ENCODE measurements at places on chromosomes 1 and 21.

- DNase-seq, result peak; percentile 63
Measured at GRCh38 chr1:240946926-240947325, 335.0 kb upstream of the GREM2 start.

- DNase-seq, result peak; percentile 94
Measured at GRCh38 chr1:67561704-67562113, 123.3 kb upstream of the GADD45A start.

DNA sequence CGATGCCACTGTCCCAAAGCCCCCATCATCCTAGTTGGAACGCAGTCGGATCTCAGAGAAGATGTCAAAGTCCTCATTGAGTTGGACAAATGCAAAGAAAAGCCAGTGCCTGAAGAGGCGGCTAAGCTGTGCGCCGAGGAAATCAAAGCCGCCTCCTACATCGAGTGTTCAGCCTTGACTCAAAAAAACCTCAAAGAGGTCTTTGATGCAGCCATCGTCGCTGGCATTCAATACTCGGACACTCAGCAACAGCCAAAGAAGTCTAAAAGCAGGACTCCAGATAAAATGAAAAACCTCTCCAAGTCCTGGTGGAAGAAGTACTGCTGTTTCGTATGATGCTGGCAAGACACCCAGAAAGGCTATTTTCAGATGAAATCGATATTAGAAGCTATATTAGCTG is 8.1 kb downstream of the RHOU start:
- no peak for DNase-seq

GRCh38 chr1:25561421-25562100 is 18.2 kb downstream of the LDLRAP1 start:
- no peak for DNase-seq

DNA sequence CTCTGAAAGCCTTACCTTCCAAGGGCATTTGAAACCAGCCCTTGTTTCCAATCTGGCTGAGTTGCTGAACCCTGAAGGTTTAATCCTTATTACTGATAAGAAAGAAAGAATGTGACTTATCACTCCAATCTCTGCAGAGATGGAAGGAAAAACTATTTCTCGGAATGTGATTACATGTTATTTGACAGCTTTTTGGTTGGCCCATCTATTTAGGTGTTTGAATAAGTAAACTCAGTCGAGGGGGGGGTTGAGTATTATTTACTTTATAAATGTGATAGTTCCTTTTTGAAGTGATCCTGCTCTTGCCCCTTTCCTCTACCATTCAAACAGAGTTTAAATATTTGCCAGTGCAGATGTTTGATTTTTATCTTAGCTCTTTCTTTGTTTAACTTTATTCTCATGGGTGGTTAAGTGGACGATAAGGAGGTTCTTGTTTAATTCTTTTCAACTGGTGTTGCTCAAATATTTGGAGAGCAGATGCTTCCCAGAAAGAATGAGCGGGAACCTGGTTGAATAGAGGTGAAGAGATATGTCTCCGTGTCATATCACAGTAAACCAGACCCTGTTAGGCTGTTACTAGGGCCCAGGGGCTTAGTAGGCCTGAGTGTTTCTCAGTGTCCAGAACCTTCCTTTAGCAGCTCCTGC is 126.1 kb downstream of the CACHD1 start:
- DNase-seq, result no peak

- no peak for DNase-seq
Measured at GRCh38 chr1:79791488-79792218, 785.1 kb upstream of the ADGRL4 start.

DNA sequence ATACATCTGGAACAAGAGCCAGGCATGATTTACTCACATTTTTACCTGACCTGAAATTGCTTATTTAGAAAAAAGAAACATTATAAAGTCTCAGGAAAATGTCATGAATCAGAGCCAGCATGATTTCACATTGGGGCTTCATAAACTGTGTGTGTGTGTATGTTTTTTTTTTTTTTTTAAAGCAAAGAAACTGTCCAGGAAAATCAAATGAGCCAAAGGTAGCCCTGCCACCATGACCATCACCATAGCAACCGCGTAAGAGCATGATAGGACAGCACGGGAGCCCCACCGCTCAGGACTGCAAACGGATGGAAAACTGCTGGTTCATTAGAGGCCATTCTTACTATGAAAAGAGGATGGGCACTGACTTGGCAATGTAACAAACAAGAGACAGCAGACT is 139.2 kb downstream of the NTMT2 start:
- peak; percentile 29 for DNase-seq

DNA sequence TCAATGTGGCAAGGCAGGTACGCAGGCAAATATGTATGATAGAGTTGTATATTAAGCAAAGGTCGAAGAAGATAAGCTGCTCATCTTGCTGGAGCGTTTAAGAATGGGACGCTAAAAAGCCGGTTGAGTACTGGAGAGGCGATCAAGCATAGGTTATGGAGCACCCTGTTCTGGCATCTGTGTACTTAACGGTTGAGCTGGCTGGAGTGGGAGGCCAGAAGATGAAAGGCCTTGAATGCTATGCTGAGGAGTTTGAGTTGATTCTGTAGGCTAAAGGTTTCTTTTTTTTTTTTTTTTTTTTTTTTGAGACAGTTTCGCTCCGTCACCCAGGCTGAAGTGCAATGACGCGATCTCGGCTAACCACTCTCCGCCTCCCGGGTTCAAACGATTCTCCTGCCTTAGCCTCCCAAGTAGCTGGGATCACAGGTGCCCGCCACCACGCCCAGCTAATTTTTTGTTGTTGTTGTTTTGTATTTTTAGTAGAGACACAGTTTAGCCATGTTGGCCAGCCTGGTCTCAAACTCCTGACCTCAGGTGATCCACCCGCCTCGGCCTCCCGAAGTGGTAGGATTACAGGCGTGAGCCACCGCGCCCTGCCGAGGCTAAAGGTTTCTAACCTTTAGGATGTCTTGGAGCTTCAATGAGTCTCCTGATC is 850 bp upstream of the KHDC4 start:
- DNase-seq, result no peak

DNA sequence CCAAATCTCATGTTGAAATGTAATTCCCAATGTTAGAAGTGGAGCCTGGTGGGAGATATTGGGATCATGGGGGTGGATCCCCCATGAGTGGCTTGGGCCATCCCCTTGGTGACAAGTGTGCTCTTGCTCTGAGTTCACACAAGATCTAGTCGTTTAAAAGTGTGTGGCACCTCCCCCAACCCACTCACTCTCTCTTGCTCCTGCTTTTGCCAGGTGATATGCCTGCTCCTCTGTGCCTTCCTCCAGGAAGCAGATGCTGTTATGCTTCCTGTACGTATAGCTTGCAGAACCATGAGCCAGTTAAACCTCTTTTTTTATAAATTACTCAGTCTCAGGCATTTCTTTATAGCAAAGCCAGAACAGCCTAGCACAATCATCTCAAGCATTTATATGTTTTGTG is 23.0 kb upstream of the HSPA13 start:
- no peak for DNase-seq

DNA sequence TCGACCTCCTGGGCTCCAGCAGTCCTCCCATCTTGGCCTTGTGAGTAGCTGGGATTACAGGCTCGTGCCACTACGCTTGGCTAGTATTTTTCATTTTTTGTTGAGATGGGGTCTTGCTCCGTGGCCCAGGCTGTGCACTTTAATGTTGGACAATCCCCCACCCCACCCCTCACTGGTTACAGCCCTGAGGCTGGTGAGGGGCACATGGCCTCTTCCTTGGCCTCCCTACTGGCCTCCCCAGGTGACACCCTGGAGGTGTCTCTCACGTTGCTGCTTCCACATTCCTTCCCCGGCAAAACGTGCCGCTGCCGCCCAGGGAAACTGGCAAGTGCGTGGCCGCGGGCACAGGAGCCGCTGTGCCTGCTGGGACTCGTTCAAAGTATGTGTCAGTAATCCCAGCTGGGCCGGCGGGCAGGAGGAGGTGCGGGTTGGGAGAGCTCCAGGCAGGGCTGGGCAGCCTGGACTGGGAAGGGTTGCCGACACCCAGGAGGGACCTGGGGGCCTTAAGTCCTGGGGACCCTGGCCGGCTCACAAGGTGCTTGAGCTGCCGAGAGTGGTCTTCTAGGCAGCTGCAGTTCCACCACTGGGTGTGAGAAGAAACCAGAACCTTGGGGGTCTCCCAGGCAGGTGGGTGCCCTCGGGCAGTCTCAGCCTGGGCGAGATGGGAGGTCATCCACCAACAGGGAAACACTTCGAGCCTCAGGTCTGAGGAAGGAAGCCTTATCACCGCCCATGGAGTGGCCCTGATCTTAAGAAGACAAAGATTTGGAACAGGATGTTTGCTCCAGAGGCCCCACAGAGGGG is 6.5 kb downstream of the WNT3A start:
- no peak for DNase-seq

DNA sequence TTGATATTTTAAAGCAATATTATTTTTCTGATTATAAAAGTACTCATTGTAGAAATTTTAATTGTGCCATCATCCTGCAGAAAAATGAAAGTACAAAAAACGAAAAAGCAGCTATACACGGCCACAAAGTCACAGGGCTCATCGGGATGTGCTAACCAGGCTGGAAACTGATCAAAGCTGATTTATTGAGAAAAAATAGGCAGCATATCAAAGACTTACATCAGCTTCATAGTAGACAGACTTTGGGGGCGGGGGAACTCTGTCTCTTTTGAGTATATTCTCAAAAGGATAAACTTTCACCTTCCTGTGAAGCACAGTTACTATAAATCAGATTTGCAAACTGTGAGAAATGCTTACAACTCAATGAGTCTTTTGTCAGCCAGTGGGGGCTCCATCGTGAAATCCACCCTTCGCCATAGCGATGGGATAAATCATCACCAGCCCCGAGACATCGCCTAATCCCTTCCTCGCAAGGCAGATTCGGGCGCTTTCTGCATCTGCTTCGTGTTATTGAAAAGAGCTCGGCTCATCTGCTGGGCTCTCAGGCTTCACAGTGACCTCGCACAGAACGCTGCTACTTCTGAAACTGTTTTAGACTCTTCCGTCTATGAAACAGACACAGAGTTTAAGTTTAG is 69.2 kb upstream of the ERG start:
- peak; percentile 73 for DNase-seq

- peak; percentile 61 for DNase-seq
Measured at GRCh38 chr1:223748405-223748772, 36.0 kb downstream of the CAPN2 start.

DNA sequence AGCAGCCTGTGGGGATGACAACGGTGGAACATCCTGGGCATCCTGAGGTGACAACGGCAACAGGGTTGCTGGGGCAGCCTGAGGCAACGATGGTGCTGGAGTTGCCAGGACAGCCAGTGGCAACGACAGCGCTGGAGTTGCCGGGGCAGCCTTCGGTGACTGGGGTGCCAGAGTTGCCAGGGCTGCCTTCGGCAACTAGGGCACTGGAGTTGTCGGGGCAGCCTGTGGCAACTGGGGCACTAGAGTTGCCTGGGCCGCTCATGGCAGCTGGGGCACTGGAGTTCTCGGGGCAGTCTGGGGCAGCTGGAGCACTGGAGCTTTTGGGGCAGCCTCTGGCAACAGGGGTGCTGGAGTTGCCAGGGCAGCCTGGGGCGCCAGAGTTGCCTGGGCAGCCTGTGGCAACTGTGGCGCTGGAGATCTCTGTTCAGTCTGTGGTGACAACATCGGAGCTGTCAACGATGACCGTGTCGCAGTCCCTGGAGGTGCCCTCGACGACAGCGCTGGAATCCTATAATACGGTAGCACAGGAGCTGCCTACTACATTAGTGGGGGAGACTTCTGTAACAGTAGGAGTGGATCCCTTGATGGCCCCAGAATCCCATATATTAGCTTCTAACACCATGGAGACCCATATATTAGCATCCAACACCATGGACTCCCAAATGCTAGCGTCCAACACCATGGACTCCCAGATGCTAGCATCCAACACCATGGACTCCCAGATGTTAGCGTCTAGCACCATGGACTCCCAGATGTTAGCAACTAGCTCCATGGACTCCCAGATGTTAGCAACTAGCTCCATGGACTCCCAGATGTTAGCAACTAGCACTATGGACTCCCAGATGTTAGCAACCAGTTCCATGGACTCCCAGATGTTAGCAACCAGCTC is 8.2 kb downstream of the SON start:
- no peak for DNase-seq

DNA sequence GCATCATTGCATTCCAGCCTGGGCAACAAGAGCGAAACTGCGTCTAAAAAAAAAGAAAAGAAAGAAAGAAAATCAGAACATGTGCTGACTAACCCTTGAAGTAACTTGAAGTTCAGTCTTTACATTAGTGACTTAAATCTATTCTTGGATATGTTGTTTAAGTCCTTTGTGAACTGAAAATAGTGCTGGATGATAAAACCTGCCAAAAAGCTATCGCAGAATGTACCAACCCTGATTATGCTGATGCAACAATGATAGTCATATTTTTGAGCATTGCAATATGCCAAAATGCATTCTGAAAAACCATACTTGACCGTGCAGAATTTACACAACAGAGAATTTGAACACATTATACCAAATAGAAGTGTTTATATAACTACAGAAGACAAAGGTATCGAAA is 30.7 kb downstream of the SHISAL2A start:
- DNase-seq, result no peak

DNA sequence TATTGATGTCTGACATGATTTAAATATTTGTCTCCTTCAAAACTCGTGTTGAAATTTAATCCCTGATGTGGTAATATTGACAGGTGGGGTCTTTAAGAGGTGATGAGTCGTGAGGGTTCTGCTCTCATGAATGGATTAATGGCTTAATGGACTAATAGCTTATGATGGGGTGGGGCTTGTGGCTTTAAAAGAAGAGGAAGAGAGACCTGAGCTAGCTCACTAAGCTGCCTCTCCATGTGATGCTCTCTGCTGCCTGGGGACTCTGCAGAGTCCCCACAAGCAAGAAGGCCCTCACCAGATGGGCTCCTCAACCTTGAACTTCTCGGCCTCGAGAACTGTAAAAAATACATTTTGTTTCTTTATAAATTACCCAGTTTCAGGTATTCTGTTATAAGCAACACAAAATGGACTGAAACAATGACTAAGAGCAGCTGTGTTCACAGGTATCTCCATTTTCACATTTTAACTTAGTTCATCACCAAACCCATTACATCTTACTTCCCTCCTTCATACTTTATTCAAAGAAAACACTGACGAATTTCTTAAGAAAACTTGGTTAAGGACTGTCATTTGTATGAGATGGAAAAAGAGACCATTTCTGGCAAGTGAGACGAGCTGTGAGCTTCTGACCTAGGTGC is 12.1 kb upstream of the AIM2 start:
- no peak for DNase-seq

DNA sequence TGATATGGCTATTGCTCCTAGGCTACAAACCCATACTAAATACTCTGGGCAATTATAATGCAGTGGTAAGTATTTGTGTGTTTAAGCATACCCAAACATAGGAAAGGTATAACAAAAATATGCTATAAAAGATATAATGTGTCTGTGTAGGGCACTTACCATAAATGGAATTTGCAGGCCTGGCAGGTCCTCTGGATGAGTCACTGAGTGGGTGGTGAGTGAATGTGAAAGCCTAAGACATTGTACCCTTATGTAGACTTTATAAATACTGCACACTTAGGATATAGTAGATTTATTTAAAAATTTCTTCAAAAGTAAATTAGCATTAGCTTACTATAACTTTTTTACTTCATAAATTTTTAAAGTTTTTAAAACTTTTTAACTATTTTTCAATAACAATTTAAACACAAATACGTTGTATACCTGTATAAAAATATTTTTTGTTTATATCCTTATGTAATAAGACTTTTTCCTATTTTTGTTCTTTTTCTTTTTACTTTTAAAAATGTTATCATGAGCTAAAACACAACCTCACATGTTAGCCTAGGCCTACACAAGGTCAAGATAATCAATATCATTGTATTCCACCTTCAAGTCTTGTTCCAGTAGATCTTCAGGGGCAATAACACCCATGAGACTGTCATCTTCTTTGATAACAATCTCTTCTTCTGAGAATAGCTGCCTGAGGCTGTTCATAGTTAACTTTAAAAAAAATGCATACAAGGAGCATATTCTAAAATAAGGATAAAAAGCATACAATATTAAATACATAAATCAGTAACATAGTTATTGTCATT is 306.3 kb upstream of the RGS18 start:
- peak; percentile 50 for DNase-seq

Measured in astrocyte of the hippocampus (primary cell).